ENCODE measurements at places on chromosomes 3 and 15. TPM values are rescaled to one million over a fixed set of nuclear protein-coding genes. Genes with fewer than 3 reads are reported as not detected.

The FAM81A gene
- total RNA-seq = 0.27 TPM

The GUCA1C gene
- not detected for total RNA-seq

The ZBTB47 gene
- 44.4 TPM for total RNA-seq

The BLM gene
- total RNA-seq = 1.3 TPM

The ZNF860 gene
- 1.3 TPM for total RNA-seq

The ARRDC4 gene
- 32.1 TPM for total RNA-seq

The STXBP5L gene
- 24.9 TPM for total RNA-seq

The RAF1 gene
- total RNA-seq = 169 TPM

The UROC1 gene
- not detected for total RNA-seq

The NLGN1 gene
- total RNA-seq = 2.4 TPM

The GOLGA8J gene
- total RNA-seq = 3.7 TPM

The ECE2 gene
- total RNA-seq = not detected

The RPS27L gene
- 86.4 TPM for total RNA-seq

The C3orf85 gene
- total RNA-seq = not detected
